Heart left ventricle (tissue), 16 donors: ENCODE measurements at places on chromosomes 1 and 21. TPM values are rescaled to one million over a fixed set of nuclear protein-coding genes. Genes with fewer than 3 reads are reported as not detected.

- H3K27ac ChIP-seq, result no peak overlapping the region
- no peak overlapping the region for H3K4me3 ChIP-seq
- H3K36me3 ChIP-seq, result no peaks in the 10 kb centered on the region
- peak; percentile 58 for DNase-seq
- no peaks in the 10 kb centered on the region for H3K27me3 ChIP-seq
These were observed 7.7 kb upstream of the HTR1D start for GRCh38 chr1:23224739-23225648.

DNA sequence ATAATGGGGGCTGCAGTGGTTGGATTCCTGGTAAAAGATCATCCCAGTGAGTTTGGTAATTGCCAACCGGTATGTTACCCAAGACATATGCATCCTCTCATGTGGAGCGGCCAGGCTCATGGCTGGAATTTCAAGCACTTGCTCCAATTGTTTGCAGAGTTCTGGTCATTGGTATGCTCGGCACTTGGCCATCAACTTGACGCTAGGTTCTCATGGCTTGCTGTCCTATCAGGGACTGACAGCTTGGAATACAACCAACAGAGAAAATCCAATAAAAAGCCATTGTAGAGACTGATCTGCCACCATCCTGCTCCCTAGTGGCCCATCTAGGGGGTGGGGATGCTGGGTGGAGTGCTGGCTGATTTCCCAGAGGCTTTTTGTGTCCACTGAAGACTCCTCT, 120.9 kb downstream of the EDEM3 start:
- no peaks in the 10 kb centered on the region for H3K36me3 ChIP-seq
- H3K27me3 ChIP-seq, result no peaks in the 10 kb centered on the region
- no peak for DNase-seq

- H3K27ac ChIP-seq, result no peak overlapping the region
- H3K4me3 ChIP-seq, result no peak overlapping the region
- no peaks in the 10 kb centered on the region for H3K4me1 ChIP-seq
- H3K27me3 ChIP-seq, result no peaks in the 10 kb centered on the region
- DNase-seq, result no peak
These were observed 41.5 kb upstream of the SAMD13 start for GRCh38 chr1:84259989-84260388.

- no peak overlapping the region for H3K4me3 ChIP-seq
- peaks cover 94% of the 10 kb centered on the region for H3K4me1 ChIP-seq
- H3K27me3 ChIP-seq, result no peaks in the 10 kb centered on the region
- no peaks in the 10 kb centered on the region for H3K36me3 ChIP-seq
- DNase-seq, result no peak
These were observed 94.2 kb upstream of the IPO9 start for GRCh38 chr1:201734786-201735185.

DNA sequence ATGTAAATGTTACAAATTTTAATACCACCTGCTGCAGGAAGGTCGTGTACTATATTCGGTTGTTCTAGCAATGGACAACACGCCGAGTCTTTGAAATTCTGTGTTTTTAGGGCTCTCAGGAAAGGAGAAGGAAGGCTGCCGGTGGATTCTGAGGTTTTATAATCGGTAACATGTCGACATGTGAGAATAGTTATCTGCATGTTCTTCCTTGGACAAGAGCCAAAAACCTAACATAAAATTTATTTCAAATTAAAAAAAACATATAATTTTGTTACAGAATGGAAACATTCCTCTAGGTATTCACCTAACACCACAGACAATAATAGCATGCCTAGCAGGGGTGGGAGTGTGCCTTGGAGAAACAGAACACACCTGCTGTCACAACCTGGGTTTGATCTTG, 4.8 kb downstream of the PSMG1 start:
- H3K36me3 ChIP-seq, result peaks cover 27% of the 10 kb centered on the region
- H3K4me3 ChIP-seq, result no peak overlapping the region
- H3K27me3 ChIP-seq, result no peaks in the 10 kb centered on the region
- H3K4me1 ChIP-seq, result no peaks in the 10 kb centered on the region
- DNase-seq, result no peak

GRCh38 chr1:168963601-168964000, 142.9 kb upstream of the ATP1B1 start:
- no peak for DNase-seq
- no peaks in the 10 kb centered on the region for H3K36me3 ChIP-seq
- H3K27me3 ChIP-seq, result no peaks in the 10 kb centered on the region
- H3K4me3 ChIP-seq, result no peak overlapping the region
- no peaks in the 10 kb centered on the region for H3K4me1 ChIP-seq

- H3K4me1 ChIP-seq, result no peaks in the 10 kb centered on the region
- no peak overlapping the region for H3K4me3 ChIP-seq
- H3K36me3 ChIP-seq, result no peaks in the 10 kb centered on the region
- no peak overlapping the region for H3K27ac ChIP-seq
These were observed 178.3 kb downstream of the CACNA1E start for GRCh38 chr1:181661569-181661968.

DNA sequence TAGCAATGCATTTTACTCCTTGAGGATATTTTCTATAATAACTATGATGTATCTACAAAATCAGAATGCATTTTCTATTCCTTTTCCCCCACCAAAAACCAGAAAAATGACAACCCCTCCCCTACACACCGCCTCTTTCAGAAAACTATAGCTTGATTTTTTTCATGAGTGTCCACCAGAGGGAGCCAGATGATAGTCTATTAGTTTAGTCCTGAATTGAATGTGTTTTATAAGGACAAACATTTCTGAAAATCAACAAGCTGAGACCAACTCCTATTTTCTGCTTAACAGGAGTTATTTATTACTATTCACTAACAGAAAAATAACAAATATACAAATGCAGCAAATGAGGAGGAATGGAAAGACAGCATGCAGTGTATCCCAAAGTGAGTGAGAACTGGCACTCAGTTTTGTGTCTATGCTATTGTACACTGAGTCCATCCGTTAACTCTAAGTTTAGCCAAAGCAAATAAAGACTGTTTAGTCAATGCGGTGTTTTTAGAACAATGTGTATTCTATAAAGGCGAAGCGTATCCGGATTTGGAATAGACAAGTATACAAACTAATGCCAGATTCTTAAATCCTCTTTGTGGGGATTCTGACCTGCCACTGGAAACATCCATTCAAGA, 182.6 kb downstream of the VAV3 start:
- H3K4me3 ChIP-seq, result no peak overlapping the region
- no peaks in the 10 kb centered on the region for H3K27me3 ChIP-seq
- no peaks in the 10 kb centered on the region for H3K36me3 ChIP-seq
- DNase-seq, result peak; percentile 43
- H3K27ac ChIP-seq, result no peak overlapping the region

Gene ZDHHC18
- total RNA-seq, result 10.7 TPM

Gene SPRR4
- not detected for total RNA-seq

Gene DRAXIN
- not detected for total RNA-seq

Gene C1orf53
- total RNA-seq, result 11.4 TPM
